Vein endothelial cell (primary cell): ENCODE measurements at places on chromosomes 1 and 21. TPM values are rescaled to one million over a fixed set of nuclear protein-coding genes. Genes with fewer than 3 reads are reported as not detected.

Gene SPRR2A
- total RNA-seq, result not detected in 2 replicates

Gene RCOR3
- total RNA-seq, result 19.3 and 21.9 TPM in 2 replicates

Gene RBM11
- not detected in 2 replicates for total RNA-seq

Gene PROX1
- total RNA-seq, result 13.8 and 16.7 TPM in 2 replicates

Gene TGFBR3
- total RNA-seq, result 11.1 and 18.1 TPM in 2 replicates

Gene RAD54L
- total RNA-seq, result 2.0 and 5.3 TPM in 2 replicates

Gene ACP6
- total RNA-seq, result 3.1 and 3.9 TPM in 2 replicates

Gene LCE1D
- total RNA-seq, result not detected in 2 replicates

Gene CELA2B
- total RNA-seq, result not detected in 2 replicates

Gene PM20D1
- under 0.01 TPM in 1 of 2 replicates, not detected in the other for total RNA-seq

Gene RCC2
- 129 TPM in 2 replicates for total RNA-seq

Gene DLGAP3
- total RNA-seq, result under 0.01 TPM in 1 of 2 replicates, not detected in the other

Gene ATP1A2
- not detected in 2 replicates for total RNA-seq

Gene BCAR3
- total RNA-seq, result 45.1 and 57.5 TPM in 2 replicates

Gene PTPN22
- under 0.01 and 0.67 TPM in 2 replicates for total RNA-seq

Gene CATSPERE
- total RNA-seq, result 0.98 and 4.9 TPM in 2 replicates

Gene SLC2A5
- under 0.01 and 0.33 TPM in 2 replicates for total RNA-seq

Gene ARMH1
- total RNA-seq, result 0.19 and 0.33 TPM in 2 replicates

Gene C1orf141
- not detected in 2 replicates for total RNA-seq

Gene OR2T35
- not detected in 2 replicates for total RNA-seq

Gene KRTAP7-1
- not detected in 2 replicates for total RNA-seq

Gene UTS2
- not detected in 2 replicates for total RNA-seq

Gene EFNA1
- total RNA-seq, result 84.4 and 125 TPM in 2 replicates
